HFF-Myc (cell line): ENCODE measurements at places on chromosomes 1 and 21.

GRCh38 chr1:18005238-18005637 is 102.4 kb upstream of the IGSF21 start:
- no peak for DNase-seq

GRCh38 chr1:211925016-211925415 is 94.5 kb upstream of the LPGAT1 start:
- no peak for DNase-seq

- DNase-seq = no peak
Observed at GRCh38 chr1:53634571-53634979, 104.4 kb downstream of the GLIS1 start.

GRCh38 chr1:174693085-174693484 is 245.3 kb downstream of the GPR52 start:
- no peak for DNase-seq

DNA sequence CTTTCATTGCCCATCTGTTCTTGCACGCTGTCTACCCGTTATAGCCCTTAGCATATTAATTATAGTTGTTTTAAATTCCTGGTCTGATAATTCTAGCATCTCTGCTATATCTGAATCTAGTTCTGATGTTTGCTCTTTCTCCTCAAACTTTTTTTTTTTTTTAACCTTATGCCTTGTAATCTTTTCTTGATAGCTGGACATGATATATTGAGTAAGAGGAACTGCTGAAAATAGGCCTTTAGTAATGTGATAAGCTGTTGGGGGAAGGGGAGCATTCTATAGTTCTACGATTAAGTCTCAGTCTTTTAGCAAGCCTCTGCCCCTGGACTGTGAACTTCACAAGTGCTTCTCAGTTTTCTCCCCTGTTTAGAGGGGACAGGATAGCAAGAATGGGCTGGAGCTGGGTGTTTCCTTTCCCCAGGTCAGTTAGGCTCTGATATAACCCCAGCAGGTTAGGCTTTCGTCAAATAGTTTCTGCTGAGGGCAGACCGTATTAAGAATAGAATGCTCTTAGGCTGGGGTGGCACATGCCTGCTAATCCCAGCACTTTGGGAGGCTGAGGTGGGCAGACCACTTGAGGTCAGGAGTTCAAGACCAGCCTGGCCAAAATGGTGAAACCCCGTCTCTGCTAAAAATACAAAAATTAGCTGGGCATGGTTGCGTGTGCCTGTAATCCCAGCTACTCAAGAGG is 62.2 kb downstream of the ZFYVE9 start:
- DNase-seq = no peak

- DNase-seq = no peak
Observed at GRCh38 chr21:15014221-15014620, 50.6 kb downstream of the NRIP1 start.

GRCh38 chr1:45134461-45134873 is 71.9 kb downstream of the ZSWIM5 start:
- DNase-seq = no peak

DNA sequence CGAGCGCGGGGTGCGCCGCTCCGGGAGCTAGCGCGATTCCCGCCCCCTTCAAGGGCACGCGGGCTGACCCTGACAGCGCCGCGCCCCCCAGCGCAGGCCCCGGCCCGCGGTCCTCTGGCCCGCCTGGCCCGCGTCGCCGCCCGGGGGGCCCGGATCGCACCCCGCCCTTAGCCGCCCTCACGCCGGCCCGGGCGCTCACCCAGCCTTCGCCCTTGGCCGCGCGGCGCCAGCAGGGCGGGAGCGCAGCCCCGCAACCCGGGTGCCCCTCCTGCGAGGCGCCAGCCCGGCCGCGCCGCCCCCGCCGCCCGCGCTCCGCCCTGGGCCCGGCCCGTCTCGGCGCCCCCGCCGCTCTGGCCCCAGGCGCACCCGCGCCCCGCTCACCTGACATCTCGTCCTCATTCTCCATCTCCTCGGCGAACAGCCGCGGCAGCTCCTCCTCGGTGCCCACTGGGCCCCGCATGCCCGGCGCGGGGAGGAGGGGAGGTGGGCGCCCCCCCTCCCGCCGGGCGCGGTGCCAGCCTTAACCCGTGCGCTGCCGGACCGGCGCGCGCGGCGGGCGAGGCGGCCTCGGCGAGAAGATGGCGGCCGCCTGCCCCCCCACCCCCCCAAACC is 451 bp downstream of the CHD5 start:
- DNase-seq = no peak

DNA sequence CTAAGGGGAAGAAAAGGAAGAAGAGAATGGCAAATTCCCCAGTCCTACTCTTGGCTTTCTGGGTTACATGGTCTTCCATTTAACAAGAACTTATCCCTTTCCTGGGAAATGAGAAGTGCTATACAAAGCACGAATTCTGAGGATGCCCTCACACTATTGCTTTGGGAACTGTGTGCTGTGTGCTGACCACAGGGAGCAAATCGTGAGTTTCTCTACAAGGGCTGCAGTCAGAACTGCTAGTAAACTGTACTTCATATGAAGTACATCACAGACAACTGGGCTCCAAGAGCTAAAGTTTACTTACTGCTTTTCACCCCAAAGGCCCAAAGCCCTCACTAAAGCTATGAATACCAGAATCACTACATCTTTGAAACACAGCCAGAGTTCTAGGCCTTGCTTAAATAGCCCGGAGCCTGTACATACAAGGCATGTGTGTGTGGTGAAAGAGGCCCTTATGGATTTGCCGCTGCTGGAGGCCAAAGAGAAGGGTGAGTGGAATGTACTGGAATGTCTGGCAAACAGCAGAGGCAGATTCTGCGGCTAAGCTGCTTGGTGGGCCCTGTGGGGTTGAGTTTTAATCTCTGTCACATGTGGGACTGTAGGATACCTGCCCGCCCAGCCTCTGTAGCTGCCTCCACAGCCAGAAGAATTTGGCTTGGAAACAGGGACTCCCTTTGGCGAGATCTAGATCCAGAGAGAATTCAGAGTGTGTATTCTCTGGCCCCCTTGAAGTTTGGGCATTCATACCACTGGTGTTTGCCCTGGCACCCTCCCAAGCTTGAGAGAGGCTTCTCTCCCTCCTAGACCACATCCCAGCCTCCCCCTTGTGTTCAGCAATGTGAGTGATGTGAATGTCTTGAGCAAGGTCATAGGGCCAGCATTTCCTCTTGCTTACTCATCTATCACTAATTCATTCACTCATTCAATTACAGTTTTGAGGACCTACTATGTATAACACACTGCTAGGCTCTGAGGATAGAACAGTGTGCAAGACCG is 21.9 kb upstream of the TRIM67 start:
- DNase-seq = peak; percentile 76
